ENCODE measurements at places on chromosomes 16 and 17.

- DNase-seq = no peak
Measured at GRCh38 chr17:5238333-5238732, 3.7 kb upstream of the SCIMP start.

DNA sequence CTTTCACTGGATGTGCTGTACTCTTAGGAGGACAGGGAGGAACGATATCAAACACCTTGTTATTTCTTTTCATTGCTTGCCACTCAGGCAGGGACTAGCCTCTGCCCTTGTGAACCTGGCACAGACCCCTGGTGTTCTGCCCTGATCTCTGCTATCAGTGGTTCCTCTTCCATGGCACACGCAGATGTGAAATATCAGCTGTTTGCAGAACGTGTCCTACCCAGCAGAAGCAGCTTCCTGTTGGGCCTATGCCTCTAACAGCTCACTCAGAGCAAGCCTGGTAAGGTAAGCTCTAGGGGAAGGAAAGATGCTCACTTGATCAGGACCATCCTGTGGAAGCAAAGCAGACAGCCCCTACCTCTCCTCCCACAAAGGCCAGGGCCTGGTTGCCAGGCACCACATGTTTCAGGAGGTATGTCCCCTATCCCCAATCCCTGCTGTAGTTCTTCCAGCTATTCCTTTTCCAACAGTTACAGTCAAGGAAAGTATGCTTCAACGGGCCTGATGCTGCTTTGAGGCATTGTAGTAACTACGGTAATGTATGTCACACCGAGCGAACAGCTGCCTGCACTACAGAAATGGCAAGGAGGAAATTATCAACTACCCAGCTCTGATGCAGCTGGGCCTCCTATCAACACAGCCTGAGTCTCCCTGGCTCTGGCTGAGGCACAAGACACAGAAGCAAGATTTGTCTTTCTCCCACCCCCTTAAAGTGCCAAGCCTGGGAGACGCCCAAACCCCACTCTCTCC is 41.3 kb upstream of the GFOD2 start:
- DNase-seq = no peak

DNA sequence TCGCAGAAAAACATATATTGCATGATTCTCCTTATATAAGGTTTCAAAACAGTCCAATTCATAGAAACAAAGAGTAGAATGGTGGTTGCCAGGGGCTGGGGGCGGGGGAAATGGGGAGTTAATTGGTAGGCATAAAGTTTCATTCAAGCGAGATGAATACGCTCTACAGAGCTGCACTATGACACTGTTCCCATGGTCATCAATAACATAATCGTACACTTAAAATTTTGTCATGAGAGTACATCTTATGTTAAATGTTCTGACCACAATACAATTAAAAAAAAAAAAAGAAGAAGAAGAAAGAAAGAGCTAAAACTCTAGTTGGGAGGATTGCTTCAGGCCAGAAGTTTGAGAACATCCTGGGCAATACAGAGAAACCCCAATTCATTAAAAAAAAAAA is 5.1 kb downstream of the PIP4K2B start:
- DNase-seq = no peak

GRCh38 chr17:72430611-72431432 is 310.0 kb downstream of the SOX9 start:
- no peak for DNase-seq

DNA sequence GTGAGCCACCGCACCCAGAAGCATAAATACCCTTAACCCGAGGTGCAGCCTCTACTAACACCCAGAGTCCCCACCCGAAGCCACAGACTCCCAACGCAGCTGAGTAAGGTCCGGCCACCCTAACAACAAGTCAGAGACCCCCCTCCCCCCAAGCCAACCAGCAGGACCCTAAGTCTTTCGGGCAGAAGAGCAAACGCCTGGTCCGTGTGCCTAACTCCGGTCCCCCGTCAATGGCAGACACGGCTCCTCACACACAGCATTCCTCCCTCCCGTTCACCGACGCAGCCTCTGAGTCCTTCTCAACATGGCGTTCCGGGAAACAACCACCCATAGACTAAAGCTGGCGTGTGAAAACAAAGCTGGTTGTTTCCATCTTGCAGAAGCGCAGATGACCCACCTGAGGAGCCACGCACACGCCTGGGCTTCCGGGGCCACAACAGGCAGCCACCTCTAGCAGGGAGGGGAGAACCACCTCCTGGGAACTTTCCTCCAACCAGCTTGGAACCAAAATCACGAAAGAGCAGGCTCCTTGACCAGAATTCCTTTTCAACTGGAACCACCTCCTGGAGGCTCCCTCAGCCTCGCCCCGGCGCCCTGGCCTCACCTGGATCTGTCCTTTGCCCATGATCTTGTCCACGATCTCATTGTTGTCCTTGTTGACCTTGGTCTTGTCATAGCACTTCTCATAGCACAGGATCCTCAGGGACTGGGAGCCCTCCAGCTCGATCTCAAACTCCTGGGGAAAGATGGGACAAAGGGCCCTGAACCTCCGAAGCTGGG is 52.7 kb downstream of the TIMM22 start:
- no peak for DNase-seq

DNA sequence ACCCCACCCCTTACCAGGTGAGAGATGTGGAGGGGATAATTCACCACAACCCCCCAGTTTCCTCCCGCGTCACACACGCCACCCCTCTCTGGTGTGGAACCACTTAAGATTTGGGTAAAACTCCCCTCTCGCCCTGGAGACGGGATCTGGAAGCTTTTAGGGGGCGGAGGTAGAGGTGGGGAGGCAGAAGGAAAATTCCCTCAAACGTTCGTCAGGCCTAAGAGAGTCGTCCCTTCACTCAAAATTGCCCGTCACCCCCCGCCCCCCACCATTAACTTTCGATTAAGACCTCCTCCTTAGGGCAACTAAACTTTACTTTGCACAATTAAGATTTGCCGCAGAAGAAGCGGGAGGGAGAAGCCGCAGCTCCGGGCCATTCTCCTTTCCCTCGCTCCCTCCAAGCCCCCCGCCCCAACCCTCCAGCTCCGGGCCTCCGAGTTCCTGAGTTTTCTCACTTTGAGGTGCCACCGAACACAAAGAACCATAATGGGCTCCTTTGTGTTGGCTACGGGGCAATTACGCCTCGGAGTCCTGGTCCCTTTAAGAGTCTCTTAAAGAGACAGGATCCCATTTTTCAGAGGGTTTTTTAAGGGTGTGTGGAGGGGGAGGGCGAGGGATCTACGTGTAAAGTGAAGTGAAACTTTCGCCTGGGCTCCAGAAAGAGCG is 985 bp upstream of the FZD2 start:
- peak; percentile 94 for DNase-seq

DNA sequence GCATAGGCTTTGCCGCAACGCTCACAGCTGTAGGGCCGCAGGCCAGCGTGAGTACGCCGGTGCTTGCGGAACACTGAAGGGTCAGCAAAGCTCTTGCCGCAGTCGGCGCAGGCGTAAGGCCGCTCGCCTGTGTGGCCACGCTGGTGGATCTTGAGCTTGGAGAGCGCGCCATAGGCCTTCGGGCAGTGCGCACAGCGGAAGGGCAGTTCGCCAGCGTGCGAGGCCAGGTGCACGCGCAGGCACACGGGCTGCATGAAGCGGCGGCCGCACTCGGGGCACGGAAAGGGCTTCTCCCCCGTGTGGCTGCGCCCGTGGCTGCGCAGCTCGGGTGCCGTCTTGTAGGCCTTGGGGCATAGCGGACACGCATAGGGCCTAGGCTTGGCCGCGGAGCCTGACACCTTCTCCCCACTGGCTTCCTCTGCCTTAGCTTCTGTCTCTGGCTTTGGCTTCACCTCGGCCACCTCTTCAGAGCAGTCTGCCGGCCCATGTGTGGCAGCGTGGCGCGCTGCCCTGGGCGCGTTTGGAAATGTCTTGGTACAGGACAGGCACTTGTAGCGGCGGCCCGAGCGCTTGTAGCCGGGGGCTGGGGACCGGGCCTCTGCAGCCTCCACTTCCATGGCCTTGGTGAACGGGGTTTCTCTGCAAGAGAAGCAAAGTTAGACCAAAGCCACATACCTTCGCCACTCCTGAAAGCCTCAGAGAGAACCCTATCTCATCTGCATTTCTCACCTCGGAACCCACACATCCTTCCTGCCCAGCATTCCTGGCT is 10.0 kb downstream of the ZNF668 start:
- DNase-seq = no peak

DNA sequence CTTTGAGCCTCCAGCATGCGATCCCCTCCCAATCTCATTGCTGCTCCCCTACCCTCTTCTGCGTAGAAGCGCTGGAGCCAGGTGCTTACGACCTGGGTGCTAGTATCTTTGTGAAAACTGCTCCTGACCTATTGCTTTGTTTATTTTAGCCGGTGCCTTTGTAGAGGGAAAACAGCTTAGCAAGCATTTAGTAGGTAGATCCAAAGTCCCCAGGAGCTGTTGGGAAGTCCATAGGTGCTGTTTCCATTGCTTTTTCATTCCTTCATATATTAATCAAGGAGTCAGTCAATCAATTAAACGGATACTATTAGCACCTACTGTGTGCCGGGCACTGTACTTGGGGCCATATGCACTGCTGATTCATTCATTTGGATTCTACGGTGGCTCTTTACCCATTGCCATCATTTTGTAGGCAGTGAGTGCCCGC is 497.6 kb downstream of the WWOX start:
- DNase-seq = no peak

DNA sequence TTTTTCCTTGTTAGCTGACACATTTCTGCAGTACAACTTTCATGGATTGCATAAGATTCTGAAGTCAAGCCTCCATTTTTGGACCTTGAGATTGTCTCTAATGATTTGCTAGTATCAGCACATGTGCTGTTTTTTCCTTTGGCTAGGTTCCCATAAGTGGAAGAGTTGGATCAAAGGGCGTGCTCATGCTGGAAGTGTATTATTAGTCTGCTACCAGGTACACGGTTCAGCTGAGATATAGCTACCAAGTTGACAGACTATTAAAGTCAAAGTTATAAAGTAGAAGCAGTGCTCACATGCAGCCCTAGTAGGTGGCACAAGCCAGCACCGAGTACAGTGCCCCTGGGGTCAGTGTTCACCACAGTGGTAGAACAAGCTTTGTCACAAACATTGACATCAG is 3.2 kb downstream of the FAHD1 start:
- DNase-seq = no peak

All from iPS DF 19.7 (cell line).